ENCODE measurements at places on chromosomes 13 and 19.

DNA sequence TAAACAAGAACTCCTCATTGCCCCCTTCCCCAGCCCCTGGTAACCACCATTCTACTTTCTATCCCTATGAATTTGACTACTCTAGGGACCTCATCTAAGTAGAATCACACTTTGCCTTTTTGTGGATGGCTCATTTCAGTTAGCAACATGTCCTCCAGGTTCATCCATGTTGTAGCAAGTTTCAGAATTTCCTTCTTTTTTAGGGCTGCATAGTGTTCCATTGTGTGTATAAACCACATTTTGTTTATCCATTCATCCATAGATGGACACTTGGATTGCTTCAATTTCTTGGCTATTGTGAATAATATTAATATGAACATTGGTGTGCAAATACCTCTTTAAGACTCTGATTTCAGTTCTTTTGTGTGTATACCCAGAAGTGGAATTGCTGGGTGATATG lies 4.8 kb upstream of the DHRS12 start:
- no peak for DNase-seq

DNA sequence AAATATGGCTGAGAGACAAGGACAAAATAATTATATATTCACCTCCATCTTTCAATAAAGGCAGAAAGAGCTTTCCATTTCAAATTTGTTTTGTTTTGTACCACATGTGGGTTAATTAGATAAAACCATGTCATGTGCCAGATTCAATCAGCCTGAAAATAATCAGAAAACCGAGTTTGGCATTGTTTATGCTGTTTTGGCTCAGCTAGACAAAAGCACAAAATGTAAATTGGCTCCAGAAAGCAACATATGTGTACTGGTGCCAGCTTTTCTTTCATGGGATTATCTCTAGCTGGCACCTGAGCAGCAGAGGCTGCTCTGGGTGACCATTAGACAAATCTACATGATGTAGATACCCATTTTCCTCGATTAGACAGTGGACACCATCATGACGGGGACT lies 9.2 kb upstream of the DNAJC15 start:
- no peak for DNase-seq

DNA sequence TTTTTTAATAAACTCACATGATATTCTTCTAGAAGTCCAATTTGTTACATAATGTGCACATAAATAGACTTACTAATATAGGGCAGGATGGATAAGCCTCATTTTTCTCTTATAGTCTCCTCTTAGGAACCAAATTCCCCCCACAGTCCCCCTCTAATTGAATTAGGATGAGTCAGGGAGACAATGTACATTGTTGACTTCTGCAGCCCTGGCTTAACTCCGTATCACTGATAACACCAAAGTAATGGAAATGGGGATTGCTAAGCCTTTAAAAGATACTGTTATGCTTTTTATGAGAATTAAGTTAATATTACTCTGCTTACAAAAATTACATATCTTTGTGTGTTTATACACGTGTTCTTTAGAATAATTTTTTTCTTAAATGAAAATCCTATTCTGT lies 5.1 kb upstream of the PCDH9 start:
- DNase-seq: no peak

- no peak for DNase-seq
These were observed 218.3 kb downstream of the DCT start for GRCh38 chr13:94261163-94261562.

DNA sequence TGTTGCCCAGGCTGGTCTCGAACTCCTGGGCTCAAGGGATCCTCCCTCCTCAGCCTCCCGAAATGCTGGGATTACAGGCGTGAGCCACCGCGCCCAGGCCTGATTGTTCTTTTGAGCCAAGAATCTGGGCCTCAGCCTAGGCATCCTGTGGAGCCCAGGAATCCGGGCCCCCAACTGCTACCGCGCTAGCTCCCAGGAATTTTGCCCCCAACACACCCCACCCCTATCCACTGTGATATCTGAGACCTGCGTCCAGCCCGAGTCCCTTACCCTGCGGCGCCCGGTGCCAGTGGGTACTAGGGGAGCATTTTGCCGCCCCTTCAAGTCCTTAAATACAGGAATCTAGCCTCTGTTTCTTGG lies 838 bp upstream of the MYADM start:
- DNase-seq: peak; percentile 41

GRCh38 chr13:110882972-110883371 lies 31.9 kb downstream of the ANKRD10 start:
- peak; percentile 23 for DNase-seq

DNA sequence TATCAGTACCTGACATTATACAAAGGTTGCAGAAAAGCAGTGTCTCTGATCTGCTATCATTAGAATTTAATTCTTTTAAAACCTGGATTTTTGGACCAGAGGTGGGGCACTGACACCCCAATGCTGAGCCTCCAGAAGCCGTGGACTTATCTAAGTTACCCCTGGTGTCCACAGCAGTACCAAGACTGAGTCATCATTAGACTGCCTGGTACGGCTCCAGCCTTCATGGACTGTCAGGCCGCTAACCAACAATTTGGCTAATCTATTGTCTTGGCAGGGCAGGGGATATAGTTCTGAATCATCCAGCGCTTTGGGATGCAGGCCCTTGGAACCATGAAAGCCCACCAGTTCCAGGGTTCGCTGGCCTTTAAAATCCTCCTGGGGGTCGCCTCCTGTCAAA lies 78.3 kb downstream of the TSHZ3 start:
- DNase-seq: peak; percentile 50
